ENCODE measurements at places on chromosomes 3 and 15.

DNA sequence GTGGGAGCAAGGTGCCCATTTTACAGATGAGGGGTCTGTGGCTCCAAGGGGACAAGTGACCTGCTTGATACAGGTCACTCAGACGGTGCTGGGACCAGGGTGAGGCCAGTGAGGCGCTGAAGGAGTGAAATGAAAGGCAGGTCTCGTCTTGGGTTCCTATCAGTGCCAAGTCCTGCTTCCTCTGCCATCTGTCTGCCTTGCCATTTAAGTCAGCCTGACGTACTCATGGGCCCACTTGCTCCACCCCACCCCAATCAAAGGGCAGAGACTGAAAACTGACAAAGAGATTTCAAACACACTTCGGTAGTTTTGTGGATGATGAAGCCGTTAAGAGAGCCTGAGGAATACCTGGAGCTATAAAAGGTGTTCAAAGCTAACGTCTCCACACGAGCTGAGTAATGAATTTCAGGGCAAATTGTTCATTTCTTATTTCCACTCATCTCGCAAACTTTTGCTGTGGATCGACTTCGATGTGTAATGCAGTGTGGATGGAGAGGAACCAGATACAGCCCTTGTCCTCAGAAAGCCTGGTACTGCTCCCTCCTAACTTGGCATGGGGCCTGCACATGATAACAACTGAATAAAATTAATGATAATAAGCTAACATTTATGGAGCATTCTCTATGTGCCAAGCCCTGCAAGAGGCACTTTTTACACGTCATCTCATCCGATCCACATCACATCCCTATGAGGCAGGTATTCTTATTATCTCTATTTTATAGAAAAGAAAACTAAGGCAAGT lies 36.6 kb downstream of the ATP2B2 start:
- DNase-seq = no peak

GRCh38 chr3:117480972-117481371 lies 771.4 kb downstream of the TUSC7 start:
- no peak for DNase-seq

GRCh38 chr3:135516143-135516542 lies 449.4 kb upstream of the PPP2R3A start:
- no peak for DNase-seq

- DNase-seq = no peak
Observed at GRCh38 chr15:95503107-95503506, 827.4 kb upstream of the NR2F2 start.

DNA sequence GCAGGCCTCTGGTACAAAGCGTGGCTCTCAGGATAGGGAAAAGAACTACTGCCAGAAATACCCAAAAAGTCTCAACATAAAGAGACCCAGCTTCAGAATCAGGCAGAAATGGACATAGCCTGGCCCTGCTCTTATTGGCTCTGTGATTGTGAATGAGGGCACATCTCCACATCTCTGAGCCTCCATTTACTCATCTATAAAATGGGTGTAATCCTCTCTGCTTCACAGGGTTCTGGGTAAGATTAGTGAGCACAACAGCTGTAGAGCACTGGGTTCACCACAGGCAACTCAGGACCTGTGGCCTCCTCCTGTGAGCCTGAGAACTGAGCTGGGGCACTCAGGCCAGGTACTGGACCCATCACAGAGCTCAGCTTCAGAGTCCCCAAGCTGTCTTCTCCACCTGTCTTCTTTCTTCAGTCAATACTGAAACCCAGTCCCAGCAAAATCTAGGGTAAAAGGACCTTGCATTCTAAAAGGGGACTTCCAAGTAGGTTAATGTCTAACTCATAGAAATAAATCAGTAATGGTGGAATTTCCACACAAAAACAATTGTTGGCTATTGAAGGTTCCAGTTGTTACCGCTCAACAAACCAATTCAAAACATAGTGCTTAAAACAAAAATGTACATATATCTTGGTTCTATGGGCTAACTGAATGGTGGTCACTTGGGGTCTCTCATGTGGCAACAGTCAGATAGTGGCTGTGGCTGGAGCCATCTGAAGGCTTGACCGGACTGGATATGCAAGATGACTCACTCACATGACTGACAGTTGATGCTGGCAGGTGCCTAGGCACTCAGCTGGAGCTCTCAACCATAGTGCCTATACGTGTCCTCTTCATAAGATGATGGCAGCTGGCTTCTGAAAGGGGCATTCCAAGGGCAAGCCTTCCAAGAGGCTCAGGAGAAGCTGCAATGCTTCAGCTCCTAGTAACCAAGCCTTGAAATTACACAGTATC lies 47.3 kb downstream of the TRIM42 start:
- DNase-seq = no peak
